DMS79 (cell line): ENCODE measurements at places on chromosomes 6 and 20.
A peak's percentile ranks its signal among the peaks of the same experiment; 100 is the strongest.

DNA sequence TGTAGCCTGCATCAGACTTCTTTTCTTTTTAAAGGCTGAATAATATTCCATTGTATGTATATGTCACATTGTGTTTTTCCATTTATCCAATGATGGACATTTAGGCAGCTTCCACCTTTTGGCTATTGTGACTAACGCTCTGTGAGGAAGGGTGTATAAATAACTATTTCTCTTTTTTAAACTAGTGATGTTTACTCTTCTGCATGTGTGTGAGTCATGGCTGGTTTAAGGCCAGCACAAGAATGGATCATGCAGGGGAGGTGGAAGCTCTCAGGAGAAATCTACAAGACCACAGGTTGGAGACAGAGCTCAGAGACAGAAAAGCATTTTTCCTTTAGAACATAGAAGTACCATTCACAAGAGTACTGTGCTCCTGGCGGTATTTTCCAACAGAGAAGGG lies 307.2 kb downstream of the SOX4 start:
- DNase-seq, result no peak

DNA sequence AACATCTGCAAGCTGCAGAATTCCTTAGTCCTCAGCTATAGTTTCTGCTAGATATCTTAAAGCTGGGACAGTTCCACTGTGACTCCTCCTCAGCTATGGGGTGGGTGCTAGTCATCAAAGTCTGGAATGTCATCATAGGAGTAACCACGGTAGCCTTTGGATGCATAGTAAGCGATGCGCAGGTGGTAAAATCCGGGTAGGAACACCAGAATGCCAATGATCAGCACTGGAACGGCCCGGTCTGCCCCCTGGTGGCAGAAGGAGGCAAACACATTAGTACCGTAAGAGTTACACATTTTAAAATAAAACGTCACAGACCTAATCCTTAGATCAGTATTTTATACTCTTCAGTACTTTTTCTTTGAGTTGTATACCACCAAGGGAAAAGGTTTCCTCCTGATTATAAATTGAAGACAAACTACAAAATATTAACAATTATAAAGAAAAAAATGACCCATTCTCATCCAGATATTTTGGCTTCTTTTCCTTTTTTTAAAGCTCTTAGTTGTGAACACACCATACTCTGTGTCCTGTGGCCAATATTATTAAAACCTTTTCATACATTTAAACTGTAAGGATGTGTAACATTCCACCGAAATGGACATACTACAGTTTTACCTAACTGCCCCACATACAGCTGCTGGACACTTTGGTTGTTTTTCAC lies 18.9 kb downstream of the PCNA start:
- no peak for DNase-seq

DNA sequence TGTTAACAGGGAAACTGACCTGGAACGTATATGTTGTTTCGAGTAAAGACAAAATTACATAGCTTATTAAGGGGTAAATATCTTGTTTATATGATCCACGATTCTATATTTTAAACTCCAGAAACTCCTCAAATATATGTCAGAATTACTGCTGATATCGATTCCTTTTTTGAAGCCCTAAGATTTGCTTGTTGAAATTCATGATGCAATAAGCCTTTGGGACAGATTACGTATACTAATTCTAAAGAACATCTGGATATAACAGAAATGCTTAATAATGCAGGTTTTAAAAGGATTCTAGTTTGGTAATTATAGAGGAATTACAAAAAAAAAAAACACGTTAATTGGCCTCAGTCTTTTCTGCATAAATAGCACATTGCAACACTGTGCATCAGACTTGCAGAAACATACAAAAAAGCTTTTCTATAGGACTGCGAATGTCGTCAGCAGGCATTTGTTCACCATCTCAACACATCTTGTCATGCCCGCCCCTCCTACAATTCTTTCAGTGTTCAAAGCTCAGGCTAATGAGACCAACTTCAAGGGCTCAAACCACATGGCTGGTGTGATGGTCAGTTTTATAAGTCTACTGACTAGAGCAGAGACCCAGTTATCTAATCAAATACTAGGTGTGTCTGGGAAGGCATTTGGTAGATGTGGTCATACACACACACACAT lies 74.9 kb downstream of the AGPAT4 start:
- DNase-seq, result no peak

GRCh38 chr6:43389730-43390295 lies 20.4 kb upstream of the ZNF318 start:
- DNase-seq, result no peak

- DNase-seq, result no peak
Measured at GRCh38 chr6:16240589-16241320, 2.4 kb downstream of the GMPR start.

- no peak for DNase-seq
Measured at GRCh38 chr20:48635791-48636267, 192.0 kb downstream of the PREX1 start.

DNA sequence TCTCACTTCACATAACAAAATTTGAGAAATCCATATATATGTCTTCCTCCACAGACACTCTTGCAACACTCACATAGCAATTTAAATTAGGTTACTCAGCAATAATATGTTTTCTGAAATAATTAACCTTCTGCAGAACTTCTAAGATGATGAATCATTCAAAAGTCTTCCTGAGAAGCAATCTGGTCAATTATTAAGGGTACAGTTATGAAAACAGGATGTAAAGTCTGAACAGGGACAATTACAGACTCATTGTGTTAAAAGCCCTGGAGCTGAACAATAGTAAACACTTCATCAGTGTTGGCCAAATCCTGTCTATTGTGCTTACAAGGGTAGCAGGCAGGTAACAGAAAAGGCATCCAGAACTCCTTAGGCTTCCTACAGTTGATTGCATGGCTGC lies 75.4 kb downstream of the FILIP1 start:
- no peak for DNase-seq

GRCh38 chr20:62716198-62716940 lies 7.7 kb downstream of the NTSR1 start:
- DNase-seq, result no peak

DNA sequence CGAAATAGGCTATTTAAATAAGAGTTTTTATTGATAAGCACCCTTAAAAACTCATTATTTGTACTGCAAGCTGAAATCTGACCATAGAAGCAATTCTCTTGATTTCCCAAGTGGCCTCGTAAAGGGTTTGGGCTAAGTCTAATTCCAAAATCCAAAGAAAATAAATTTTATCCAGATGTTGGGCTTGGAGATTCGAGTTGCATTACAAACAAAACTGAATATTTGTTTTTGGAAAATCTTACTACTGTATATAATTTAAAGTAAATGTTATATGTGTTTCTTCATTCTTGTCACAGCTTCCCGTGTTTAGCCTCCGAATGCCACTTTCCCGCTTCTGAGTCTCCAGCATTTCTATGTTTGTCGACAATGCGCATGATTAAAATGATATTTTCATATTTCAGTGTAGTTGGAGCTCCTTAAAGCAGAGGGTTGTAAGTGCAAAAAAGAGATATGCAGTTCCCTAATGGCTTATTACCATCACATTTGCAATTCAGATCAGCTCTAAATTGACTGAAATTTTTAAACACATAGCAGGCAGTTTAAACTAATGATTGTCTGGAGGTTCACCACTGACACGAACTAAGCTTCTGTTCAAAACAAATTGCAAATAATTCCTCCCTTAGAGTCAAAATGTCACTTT lies 47.0 kb downstream of the PRL start:
- peak; percentile 55 for DNase-seq

DNA sequence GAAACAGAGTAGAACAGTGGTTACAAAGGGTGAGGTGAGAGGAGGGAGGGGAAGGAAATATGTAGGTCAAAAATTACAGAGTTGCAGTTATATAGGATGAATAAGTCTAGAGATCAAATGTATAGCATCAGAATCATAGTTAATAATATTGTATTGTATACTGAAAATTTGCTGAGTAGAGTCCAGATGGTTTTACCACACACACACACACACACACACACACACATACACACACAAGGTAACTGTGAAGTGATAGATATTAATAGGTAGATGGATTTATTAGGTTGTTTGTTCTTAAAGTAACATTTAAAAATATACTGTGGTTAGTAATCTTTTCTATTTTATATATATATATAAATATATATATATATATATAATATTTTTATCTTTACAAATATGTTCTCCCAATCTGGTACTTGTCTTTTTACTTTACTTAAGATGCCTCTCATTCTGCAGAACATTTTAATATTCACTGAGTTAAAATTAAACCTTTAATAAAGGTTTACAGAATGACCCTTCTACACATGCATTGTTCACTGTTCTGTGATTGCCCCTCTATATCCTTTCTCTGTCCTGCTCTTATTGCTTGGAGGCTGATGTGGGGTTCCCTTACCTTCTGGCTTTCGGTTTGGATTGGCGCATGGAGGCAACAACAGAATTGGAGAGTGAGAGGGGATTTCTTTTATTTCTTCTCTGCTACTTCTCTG lies 408 bp downstream of the PTCHD4 start:
- no peak for DNase-seq

DNA sequence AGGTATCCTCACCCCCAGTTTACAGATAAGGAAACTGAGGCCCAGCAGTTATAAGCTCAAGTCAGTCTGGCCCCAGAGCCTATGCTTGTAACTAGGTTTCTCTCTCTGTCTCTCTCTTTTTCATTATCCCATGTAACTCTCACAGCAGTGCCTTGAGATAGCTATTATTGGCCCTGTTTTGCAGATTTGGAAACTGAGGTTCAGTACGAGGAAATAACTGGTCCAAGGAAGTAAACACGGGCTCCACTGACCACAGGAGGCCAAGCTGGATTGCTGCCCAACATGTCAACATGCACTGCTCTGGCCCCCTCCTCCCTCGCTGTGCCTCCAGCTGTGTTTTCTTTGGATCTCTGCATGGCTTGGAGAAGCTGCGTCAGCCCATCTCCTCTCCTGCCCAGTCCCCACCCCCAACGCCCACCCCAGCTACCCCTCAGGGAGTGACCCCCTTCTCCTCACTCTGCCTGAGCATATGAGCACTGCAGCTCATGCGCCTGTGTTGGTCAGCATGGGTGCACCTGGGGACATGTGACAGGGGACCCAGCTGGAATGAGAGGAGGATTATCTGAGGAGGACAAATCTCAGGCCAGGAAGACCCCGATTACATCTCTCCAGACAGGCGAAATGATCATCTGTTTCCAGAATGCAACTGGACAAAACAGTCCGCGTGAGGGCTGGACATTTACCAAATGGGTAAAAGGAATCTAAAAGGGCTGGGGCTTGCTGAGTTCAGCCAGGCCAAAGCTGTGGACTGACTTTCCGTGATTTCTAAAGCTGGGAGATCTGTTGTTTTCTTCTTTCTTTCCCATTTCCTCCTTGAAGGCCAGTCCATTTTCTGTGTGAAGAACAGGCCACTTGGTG lies 7.8 kb upstream of the PLTP start:
- DNase-seq, result no peak

GRCh38 chr20:24604966-24605665 lies 135.7 kb downstream of the SYNDIG1 start:
- no peak for DNase-seq

GRCh38 chr6:39075807-39076622 lies 27.4 kb downstream of the GLP1R start:
- no peak for DNase-seq

DNA sequence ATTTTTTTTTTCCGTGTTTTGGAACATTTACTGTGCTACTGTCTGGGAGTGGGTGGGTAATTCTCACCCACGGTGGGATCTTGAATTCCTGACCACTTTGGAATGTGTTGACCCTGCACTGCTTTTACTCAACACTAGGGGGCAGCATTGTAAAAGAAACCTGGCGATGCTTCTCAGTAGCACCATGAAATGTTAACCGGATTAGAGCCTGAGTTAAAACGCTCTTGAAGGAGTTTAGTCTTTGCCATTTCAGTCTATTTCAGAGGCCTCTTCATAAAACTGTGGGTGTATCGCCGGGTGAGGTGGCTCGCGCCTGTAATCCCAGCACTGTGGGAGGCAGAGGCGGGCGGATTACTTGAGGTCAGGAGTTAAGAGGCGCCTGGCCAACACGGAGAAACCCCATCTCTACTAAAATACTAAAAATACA lies 114.4 kb upstream of the PRND start:
- peak; percentile 10 for DNase-seq

DNA sequence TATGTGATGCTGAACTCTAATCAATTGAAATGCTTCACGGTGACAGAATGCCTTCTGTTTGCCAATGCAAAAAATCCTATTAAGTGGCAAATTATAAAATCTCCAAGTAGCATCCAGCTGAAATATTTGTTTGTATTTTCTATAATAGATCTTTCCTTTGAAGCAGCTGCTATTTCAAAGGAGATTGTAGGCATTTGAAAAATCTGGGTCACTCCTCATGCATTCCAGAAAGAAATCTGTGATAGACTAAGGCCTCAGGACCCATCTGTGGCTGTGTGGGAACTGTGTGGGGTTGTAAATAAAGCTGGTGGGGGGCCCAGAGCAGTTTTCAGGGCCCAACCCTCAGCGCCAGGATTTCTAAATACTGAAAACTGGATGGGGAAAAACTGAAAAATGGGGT lies 216.9 kb upstream of the ARG1 start:
- DNase-seq, result no peak

- DNase-seq, result no peak
Measured at GRCh38 chr6:136753624-136754023, 38.7 kb downstream of the MAP3K5 start.

DNA sequence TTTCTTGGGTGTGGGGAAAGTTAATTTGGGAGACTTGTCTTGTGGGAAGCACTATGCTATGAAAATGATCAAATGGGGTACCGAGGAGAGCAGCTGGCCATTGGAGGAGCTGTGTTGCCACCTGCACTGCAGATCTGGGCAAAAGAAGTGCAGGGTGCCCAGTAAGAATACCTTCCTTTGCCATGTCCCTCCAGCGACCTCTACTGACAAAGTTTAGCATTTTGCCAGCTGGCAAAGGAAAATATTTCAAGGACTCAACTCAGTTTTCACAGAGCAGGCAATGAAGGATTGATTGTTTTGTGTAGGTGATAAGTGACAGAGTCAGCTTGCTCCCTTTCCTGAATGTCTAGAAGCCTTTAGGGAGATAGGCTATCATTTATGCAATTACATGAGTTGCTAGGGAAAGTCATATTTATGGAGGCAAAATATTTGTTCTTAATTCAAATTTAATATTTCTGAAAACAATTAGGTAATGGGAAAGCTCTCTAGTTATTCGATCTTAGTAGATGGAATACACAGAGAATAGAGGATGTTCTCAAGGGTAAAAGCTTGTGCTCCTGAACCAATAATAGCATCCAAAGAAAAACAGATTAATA lies 118.4 kb downstream of the FARS2 start:
- DNase-seq, result no peak

DNA sequence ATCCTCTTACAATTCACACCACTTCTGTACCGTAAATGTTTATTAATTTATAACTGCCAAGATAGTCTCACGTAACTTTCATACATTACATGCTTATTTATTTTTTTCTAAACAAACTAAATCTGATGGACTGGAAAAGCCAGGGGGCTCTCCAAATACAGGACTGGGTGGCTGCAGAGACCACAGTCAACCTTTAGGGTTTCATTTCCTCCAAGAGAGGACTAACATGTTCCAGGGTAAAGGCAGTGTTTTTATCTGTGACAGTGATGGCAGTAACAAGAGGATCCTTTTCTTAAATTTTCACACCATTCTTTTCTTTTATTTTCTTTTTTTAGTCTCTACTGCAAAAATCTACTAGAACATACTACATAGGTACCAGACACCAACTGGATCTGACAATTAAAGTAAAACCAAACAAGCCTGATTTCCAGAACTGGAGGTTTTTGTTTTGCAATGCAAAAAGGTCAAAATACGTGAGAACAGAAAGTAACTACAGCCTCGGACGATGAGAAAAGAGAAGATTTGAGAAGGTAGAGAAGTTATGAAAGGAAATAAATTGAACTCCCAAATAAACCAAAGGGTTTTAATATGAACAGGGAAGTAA lies 1.2 kb downstream of the LMBRD1 start:
- DNase-seq, result no peak

GRCh38 chr20:10042086-10042485 lies 7.3 kb downstream of the ANKEF1 start:
- DNase-seq, result no peak

- DNase-seq, result no peak
Measured at GRCh38 chr20:18692447-18692846, 104.6 kb downstream of the DTD1 start.
